ENCODE measurements at places on chromosomes 12 and 14.

DNA sequence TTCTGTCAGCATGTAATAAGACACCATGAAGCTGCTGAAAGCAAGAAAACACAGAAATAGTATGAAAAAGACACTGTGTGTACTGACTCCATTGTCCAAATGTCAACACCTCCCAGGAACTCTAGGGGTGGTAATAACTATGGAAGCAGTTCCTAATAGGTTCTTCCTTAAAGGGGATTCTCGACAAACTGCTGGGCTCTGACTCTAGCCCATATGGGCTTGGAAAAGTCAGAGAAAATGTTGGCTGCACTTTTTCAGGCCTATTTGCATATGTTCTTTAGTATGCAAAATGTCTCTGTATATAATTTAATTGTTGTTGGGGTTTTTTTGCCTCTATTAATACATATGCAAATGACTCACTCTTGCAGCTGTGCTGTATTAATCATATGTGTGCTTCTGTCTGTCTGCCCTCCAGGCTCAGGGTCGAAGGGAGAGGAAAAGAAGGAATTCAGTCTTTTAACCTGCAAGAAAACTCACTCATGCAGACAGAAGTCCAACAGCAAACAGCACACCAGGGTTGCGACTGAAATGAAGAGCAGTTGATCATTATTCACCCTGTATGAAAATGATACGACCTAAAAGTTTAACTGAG lies 317.6 kb downstream of the SOX5 start:
- DNase-seq, result no peak

- DNase-seq, result peak; percentile 17
Observed at GRCh38 chr14:53850714-53851296, 105.8 kb downstream of the BMP4 start.

- no peak for DNase-seq
Observed at GRCh38 chr14:65321370-65321875, 91.1 kb upstream of the FUT8 start.

DNA sequence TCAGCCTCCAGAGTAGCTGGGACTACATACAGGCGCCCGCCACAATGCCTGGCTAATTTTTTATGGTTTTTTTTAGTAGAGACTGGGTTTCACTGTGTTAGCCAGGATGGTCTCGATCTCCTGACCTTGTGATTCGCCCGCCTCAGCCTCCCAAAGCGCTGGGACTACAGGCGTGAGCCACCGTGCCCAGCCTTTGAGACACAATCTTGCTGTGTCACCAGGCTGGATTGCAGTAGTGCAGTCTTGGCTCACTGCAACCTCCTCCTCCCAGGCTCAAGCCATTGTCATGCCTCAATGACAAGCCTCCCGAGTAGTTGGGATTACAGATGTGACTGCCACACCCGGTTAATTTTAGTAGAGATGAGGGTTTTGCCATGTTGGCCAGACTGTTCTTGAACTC lies 21.3 kb upstream of the STRN3 start:
- no peak for DNase-seq

DNA sequence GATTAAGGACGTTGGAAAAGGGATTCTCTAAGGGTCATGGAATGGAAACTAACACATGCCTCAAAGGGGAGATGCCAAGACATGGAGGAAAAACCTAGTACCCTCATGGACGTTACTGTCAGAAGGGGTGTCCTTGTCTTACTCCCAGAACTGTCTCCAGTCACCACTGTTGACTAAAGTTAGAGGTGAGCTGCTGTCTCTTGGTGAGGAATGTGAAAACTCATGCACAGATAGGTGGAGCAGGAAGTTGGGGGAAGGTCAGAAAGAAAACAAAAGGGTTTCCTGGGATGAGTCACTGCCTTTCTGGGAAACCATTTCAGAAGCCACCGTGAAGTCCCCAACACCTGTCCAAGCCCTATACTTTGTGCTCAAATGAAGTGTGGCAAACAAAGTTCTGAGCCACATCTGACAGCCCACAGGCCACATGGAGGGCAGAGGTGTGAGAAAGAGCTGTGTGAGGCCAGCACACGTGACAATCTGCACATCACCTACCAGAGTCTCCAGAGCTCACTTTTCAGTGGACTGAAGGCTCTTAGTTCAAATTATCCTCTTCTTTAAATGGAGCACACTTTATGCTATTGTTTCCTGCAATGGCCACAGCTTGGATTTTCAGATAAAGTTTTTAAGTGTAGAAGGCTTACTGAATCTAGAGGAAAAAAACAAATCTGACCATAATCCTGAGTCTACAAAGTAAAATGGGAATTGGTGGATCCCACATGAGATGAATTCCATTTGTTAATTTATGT lies 92.9 kb upstream of the EGLN3 start:
- no peak for DNase-seq

- no peak for DNase-seq
Observed at GRCh38 chr14:94531187-94531586, 21.9 kb upstream of the SERPINA12 start.

DNA sequence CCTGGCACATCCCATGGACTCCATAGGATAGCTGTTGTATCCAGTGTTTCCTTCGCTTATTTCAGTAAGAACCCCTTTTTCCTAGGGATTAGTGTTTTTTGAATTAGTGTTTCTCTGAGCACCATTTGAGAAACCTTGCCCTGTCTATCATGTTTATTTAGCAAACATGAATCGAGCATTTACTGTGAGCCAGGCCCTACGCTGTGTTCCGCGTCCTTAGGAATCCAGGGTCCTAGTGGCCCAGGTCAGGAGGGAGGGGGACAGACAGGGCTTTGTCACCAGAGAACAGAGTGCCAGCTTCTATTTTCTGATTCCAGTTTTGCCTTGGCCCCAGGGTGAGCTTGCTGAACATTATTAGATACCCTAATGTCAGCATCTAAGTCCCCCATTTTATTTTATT lies 2.5 kb downstream of the TEAD4 start:
- no peak for DNase-seq

DNA sequence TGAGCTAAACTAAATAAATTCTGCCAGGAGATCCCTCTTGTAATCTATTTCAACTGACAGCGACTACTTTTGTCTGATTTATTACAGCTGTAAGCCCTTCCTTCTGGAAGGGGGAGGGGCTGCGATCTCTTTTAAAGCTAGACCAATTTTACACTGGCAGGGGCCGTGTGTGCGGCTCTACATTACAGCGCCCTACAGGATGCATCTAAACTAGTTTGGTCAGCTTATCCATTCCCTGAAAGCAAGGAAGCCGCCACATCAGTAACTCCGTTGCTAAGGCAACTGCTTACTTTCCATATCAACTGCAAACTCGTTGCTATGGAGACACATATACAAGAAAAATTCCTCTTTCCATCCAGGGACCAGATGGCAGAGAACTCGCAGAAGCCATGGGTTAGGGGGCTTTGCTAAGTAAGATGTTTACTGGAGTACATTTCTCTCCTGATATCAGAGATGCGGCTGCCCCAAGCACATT lies 17.4 kb downstream of the FOXN3 start:
- DNase-seq, result peak; percentile 77

GRCh38 chr14:81211844-81212243 lies 8.9 kb downstream of the GTF2A1 start:
- no peak for DNase-seq

- DNase-seq, result no peak
Observed at GRCh38 chr12:24496755-24497154, 452.1 kb downstream of the BCAT1 start.

GRCh38 chr12:6813363-6813762 lies 8.3 kb upstream of the GPR162 start:
- no peak for DNase-seq

DNA sequence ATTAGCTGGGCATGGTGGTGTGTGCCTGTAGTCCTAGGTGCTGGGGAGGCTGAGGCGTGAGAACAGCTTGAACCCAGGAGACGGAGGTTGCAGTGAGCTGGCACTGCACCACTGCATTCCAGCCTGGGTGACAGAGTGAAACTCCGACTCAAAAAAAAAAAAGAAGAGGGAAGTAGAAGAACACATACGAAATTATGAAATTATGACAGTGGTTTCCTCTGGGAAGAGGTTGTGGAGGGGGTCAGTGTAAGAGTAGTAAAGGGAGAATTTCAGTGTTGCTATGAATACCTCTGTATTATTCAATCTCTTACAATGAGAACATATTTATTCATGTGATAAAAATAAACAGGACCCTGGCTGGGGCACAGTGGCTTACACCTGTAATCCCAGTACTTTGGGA lies 24.7 kb upstream of the CSRNP2 start:
- no peak for DNase-seq

DNA sequence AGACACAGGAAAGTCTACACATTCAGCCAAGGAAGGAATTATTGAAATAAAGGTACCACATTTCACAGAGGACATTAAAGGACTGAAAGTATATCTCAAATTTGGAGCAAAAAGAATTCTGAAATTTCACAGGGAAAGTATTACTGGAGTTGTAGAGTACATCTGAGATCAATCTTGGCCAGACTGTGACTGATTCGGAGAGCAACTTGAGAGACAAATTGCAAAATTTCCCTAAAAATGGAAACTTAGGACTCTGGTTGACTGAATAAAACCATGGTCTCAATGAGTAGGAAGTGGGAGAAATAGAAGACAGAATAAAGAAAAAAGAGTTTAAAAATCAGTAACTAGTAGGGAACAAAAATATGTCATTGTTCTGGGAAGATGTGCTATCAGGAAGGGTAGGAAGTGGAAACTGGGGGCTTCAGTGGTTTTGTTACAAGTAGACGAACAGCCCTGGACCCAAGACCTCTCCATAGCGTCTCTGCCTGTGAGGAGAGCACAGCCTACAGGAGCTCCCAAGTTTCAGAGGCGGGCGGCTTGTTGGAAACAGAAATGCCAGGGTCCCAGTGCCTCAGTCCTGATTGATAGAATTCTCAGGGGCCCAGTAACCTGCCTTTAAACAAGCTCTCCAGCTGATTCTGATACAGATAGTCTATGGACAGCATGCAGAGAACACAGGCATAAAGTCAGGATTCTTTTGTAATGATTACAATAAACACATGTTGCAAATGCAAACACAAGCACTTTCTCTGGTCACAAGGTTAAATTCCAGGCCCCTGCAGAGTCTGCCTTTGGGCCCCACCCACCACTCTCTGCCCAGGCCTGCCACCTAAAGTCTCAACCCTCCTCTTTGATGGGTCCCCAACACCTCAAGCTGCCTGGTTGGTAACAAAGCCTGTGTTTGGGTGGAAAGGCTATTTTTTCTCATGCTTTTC lies 63.1 kb downstream of the BBS10 start:
- DNase-seq, result no peak

DNA sequence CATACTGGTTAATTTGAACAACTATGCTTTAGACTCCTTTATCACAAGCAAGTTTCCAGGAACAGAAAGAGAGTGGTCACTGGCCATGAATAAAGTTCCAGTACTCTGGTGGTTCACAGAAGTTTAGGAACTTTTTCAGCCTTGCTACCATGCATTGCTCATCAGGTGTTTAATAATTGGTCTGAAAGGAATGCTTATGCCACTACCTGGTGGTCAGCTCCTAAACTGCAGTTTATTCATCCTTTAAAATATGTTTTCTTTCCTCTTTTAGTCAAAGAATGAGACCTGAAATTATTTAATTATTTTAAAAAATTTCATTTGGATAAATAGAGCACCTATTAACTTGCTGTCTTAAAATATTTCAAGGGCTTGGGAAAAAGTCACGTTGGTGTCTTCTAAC lies 260.1 kb upstream of the OR4E1 start:
- no peak for DNase-seq

GRCh38 chr14:20971705-20972021 lies 16.4 kb downstream of the RNASE2 start:
- no peak for DNase-seq

- DNase-seq, result no peak
Observed at GRCh38 chr12:52007982-52008510, 1.3 kb downstream of the TAMALIN start.

- no peak for DNase-seq
Observed at GRCh38 chr12:117347588-117347987, 13.8 kb downstream of the NOS1 start.

GRCh38 chr12:46489951-46490388 lies 117.4 kb upstream of the SLC38A2 start:
- DNase-seq, result no peak

DNA sequence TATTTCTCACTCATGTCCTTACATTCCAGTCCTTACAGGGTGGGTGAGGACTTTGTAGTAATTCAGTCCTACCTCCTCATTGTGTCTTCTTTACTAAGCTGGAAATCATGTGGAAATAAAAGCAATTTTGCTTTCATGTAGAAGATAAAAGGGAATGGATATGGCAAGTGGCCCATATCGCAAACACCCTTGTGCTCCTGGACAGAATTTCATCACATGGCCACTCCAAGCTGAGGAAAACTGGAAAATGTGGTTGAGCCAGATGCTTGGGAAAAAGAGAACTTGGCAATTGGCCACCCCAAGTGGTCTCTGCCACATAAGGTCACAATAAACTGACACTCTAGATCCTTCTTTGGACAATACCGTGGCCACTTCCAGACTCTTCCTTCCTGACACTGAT lies 64.2 kb upstream of the IFNG-AS1 start:
- DNase-seq, result no peak

GRCh38 chr12:90042920-90043641 lies 334.4 kb upstream of the ATP2B1 start:
- DNase-seq, result no peak

- no peak for DNase-seq
Observed at GRCh38 chr14:56715938-56716337, 94.3 kb downstream of the OTX2 start.

- no peak for DNase-seq
Observed at GRCh38 chr12:70338531-70338930, 27.6 kb upstream of the KCNMB4 start.

GRCh38 chr12:79883216-79883615 lies 51.7 kb downstream of the PPP1R12A start:
- peak; percentile 13 for DNase-seq

DNA sequence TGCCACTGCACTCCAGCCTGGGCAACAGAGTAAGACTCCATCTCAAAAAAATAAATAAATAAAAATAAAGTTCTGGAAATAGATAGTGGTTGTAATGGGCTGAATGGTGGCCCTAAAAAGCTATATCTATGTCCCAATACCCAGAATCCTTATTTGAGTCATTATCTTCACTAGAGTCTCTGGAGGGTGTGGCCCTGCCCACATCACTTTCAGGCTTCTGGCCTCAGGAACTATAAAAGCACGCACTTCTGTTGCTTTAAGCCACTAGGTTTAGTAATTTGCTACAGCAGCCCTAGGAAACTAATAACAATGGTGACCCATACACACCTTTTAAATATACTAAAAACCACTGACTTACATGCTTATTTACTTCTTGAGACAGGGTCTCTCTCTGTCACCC lies 49.9 kb downstream of the MAP3K9 start:
- no peak for DNase-seq

- DNase-seq, result no peak
Observed at GRCh38 chr12:23555180-23555824, 394.2 kb downstream of the SOX5 start.

DNA sequence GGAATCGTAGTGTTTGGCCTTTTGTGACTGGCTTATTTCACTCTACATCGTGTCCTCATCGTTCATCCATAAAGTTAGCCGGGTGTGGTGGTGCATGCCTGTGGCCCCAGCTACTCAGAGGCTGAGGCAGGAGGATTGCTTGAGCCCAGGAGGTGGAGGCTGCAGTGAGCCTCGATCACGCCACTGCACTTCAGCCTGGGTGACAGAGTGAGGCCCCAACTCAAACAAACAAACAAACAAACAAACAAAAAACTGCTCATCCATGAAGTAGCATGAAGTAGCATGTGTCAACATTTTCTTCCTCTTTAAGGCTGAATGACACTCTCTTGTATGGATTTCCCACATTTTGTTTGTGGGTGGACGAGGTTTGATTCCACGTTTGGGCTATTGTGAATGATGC lies 44.0 kb upstream of the MEG3 start:
- DNase-seq, result no peak

Data from amniotic stem cell (primary cell).